ENCODE measurements at places on chromosomes 5 and 9. TPM values are rescaled to one million over a fixed set of nuclear protein-coding genes. Genes with fewer than 3 reads are reported as not detected.

DNA sequence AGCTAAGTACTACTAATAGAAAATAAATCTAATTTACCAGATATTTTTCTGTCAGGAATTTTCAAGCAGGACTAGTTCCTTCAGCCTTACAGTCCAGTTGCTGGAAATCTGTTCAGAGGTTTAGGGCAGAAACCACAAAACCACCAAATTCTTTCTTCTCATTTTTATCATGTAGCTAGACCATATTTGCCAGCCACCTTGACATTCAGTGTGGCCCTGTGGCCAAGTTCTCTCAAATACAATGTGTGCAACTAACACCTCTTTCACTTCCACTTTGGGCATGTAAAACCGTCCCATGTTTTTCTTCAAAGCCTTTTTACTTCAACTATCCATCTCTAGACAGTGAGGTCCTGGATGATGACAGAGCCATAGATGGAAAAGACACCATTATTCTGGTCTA, 1133.2 kb upstream of the CDH18 start:
- DNase-seq: no peak

DNA sequence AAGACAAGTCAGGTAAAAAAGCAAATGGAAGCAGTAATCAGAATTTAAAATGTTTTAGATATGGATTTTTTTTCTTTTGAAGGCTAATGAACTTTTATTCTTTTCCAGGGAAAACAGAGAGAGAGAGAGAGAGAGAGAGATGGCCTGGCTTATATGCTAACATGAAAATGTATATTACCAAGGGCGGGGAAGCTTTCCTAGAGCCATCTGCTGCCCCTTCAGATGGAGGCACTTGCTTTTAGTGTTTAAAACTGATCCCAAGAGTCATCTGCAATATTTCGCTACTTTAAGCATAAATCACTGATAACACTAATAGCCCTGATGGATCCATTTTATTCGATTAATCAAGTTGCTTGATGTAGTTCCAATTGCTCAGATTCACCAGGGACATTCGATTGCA, 186.1 kb upstream of the ADAMTS16 start:
- DNase-seq: no peak

DNA sequence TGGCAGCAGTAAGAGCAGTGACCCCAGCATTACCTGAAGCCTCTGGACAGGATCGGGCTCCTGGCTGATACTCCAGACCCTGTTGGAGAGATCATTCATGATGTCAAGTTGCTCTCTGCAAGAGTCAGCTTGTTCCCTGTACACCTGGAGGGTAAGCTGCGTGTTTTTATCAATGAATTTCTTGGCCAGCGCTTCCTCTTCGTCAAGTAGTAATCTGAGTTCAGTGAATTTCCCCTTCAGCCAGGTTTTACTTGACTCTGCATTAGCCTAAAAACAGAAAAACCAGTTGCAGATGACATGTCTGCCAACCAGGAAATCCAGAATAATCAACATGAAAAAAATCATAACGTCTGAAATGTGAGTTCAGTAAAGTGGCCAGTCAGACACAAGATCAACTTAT, 19.1 kb downstream of the TRIM14 start:
- no peak for DNase-seq

GRCh38 chr5:8953016-8953415, 592.9 kb downstream of the SEMA5A start:
- no peak for DNase-seq

- no peak for DNase-seq
These were observed 23.8 kb upstream of the IQGAP2 start for GRCh38 chr5:76379316-76379715.

DNA sequence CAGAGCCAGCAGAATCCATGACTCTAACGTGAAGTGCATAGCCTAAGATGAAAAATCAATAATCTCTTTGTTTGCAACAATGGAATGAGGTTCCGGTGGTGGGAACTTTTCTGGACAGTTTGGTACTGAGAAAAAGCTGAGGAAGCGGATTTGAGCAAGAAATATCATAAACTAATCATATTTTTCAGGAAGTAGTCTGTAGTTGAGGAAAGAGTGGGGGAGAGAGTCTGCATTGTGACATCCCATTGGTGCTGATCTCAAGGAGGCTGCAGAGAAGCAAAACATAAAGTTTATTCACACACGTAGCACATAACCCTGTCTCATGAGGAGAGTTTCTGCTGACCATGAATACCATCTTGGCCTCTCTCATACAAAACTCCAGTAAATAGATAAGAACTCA, 15.8 kb upstream of the FCHO2 start:
- DNase-seq: no peak

- DNase-seq: no peak
These were observed 58.2 kb upstream of the SMARCA2 start for GRCh38 chr9:1956958-1957357.

GRCh38 chr9:7791394-7791793, 8.2 kb downstream of the DMAC1 start:
- DNase-seq: no peak

- DNase-seq: no peak
These were observed 128.7 kb downstream of the CEP120 start for GRCh38 chr5:123294544-123294943.

DNA sequence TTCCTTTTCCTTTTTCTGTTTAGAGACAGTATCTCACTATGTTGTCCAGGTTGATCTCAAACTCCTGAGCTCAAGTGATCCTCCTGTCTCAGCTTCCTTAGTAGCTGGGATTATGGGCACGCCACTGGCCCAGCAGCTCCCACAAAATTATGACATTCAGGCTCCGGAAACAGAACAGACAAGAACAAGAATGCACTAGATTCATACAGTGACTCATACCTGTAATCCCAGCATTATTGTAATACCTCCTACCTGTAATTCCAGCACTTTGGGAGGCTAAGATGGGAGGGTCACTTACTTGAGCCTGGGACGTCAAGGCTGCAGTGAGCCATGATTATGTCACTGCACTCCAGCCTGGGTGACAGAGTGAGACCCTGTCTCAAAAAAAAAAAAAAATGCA, 26.7 kb upstream of the B4GALT1 start:
- DNase-seq: no peak

- DNase-seq: no peak
These were observed 239.0 kb downstream of the FSTL4 start for GRCh38 chr5:133373121-133373870.

DNA sequence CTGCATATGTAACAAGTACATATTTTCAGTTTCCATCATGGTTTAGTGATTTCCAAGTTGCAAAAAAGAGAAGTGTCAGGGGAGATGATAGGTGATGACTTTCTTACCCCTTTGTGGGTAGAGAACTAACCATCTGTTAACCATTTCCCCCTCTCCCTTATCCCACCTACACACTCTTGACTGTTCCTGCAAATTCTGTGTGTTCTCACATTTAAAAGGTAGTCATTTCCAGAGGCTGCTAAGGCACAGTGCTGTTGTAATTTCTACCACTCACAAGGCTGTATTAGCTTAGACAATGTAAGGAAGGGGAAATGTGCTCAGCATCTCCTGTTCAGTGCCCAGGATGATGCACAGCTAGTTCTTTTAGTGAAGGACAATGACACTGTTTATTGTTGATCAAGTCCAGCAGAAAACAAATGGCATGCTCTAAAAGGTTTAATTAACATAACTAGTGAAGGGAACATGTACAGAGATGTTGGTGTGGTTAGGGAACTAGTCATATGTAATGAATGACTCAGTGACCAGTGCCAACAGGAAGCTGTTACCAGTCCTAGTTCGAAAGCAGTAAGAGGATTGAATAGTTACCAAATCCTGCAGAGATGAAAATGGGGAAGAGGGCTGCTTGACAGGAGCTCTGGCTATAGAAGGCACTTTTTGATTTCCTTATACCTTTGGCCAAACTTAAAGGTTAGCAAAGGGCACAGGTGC, 165.1 kb downstream of the PLK2 start:
- peak; percentile 14 for DNase-seq

- DNase-seq: peak; percentile 18
These were observed 3.4 kb upstream of the GCNT4 start for GRCh38 chr5:75055727-75056144.

GRCh38 chr5:146461319-146461718, 14.2 kb downstream of the TCERG1 start:
- no peak for DNase-seq

DNA sequence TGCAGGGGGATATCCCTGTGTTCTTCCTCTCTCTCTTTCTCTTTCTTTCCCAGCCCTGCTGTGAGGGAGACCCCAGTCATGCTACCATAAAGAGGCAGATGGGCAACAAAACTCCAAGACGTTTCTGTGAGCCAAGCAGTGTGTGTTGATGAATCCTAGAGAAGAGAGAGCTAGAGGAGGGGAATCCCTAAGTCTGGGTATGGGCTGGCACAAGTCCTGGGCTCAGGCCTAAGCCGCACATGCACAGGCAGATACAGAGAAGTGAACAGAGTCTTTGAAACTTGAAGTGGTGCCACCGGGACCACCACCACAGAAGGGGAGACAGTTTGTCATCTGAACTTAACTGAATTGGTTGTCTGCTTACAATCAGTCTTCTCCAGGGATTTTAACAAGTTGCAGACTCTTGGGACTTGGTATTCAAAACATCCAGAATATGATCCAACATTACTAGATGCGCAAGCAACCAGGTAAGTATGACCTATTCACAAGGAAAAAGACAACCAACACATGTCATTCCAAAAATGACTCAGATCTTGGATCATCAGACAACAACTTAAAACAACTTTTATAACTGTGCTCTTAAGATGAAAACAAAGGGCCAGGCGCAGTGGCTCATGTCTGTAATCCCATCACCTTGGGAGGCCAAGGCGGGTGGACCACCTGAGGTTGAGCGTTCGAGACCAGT, 10.4 kb upstream of the FAM120A start:
- DNase-seq: no peak

DNA sequence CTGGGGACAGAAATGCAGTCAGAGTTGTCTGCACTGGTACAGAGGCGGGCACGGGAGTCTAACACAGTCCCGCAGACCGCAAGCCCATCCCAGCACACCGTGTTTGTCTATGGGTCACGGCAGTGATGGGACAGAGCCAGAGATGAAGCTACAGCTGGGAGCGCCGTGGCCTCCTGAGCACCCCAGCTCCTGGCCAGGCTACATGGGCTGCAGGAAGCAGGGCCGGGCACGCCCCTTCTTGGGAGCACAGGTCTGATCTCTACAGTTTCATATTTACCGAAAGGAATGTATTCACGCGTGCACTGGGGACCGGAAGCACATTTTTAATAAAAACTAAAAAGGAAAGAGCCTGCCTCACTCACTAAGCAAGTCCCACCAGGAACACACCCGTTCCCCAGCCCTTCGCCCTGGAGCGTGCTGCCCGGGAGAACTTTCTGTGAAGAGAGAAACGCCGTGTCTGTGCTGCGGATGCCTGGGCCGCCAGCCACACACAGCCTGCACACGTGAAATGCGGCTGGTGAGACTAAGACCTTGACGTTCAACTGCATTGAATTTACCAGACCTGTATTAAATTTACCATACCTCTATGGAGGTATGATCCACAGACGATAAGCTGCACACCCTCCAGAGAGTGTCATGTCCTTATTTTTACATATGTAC, 81.1 kb downstream of the VAV2 start:
- no peak for DNase-seq

DNA sequence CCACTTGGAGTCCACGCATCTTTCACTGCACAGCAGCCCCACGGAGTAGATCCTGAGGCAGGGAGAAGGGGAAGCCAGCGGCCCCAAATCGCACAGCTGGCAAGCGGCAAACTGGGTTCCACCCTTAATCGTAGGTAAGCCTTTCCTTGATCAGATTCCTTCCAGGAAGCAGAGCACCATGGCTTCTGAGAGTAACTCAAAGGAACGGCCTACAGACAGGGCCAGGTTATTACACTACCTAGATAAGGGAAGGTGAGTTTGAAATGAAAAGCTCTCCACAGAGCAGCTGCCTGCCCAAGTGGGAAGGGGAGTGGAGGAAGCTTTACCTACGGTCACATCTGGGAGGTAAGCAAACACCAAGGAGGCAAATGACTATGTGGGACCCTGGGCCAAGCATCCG, 7.9 kb downstream of the DAP start:
- DNase-seq: no peak

DNA sequence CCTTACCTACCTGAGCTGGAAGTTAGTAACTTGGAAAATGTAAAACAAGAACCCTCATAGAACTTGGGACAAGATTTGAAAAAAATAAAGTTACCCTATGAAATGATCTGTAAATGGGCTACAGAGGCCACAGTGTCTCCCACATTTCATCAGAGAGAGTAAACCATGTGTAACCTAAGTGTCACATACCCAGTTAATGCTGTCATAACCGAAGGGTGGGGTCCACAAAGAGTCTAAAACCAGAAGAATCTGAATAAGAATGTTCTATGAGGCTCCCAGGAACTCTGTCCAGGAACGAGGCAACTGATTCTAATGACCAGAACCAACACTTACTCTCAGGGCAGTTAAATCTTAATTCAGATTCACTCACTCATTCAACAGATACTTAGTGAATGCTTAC, 1.0 kb upstream of the FAM13B start:
- DNase-seq: no peak

DNA sequence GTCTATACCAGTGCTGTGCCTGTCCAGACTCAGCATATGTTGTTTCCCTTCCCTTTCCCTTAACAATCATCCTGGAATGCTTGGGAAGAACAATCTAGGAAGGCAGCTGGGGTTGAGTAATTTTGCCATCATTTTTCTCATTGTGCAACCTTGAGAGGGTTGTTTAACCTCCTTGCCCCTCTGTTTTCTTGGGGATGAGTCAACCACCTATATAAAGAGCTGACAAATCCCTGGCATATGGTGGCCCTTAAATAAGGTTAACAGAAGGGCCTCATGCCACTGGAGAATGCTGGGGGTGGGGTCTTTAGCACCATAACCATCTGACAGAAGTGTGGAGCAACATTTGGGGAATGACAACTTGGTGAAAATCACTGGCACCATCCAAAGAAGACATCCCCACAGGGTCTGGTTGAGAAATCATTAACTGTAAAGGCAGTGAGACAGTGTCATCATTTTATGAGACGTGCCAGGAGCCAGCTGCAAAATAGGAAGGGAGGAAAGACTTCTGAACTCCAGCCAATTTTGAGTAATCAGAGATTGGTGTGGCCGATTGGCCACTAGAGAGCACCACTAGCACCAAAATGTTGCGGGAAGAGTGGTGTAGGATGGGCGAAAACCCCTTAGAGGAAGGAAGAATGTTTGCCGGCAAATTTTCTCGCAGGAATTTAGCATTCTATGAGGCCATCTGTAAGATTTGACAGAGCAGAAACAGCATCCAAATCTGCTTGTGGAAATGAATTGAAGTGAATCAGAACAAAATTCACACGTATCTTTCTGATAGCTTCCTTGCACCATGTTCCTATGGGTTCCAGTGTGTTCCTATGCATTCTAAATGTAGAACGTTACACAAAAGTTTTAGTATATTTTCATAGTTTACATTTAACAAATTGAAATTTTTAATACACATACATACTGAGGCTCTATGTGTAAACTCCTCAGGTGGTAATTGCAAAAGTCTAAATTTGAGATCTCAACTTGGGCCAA, 113.8 kb downstream of the MSX2 start:
- DNase-seq: peak; percentile 86

Gene OR1J2
- not detected for total RNA-seq

Gene SLC36A3
- not detected for total RNA-seq

Gene OSMR
- 18.8 TPM for total RNA-seq

Gene SPINK7
- total RNA-seq: not detected

Gene PIP5KL1
- total RNA-seq: 6.2 TPM

Gene KCNT1
- not detected for total RNA-seq

Gene DMRT3
- total RNA-seq: not detected

Gene LPAR1
- 28.2 TPM for total RNA-seq

Gene FAXDC2
- 0.26 TPM for total RNA-seq
